ENCODE measurements at places on chromosomes 12 and 14.

DNA sequence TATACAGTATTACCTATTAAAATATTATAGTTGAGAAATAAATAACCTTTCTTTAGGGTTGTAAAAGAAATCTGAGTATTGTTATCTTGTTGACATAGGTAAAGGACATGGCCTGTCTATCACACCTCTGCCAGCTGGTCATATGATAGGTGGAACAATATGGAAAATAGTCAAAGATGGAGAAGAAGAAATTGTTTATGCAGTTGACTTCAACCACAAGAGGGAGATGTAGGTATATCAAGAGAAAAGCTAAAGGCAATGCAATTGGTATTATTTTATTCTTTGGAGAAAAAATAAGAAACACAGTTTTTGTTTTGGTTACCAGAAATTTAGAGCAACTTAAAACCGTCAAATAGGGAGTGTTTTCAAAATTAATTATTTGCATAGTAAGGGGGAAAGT, 13.5 kb downstream of the CPSF2 start:
- peak; percentile 10 for DNase-seq

GRCh38 chr12:27142101-27142721, 59.8 kb upstream of the C12orf71 start:
- peak; percentile 64 for DNase-seq

DNA sequence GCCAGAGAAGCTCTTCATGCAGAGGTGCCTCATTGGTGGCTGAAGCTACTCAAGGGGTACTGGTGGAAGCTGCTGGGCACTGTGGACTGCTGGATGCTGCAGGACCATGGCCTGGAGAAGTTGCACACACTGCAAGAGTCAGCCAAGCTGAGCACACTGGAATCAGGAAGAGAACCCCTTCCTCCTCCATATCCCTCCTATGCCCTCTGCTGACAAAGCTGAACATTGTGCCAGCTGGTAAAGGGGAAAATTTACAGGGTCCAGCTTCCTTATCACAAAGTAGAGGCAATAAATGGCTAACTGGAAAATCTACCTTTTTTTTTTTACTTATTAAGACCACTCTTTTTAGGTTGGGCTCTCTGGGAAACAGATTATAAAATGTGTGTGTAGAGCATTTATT, 6.5 kb downstream of the CCDC175 start:
- DNase-seq: no peak

GRCh38 chr12:63093711-63094110, 57.3 kb downstream of the AVPR1A start:
- DNase-seq: no peak

GRCh38 chr12:122096591-122097149, 18.1 kb downstream of the MLXIP start:
- DNase-seq: no peak

GRCh38 chr14:71632440-71632946, 299.7 kb upstream of the RGS6 start:
- DNase-seq: no peak

GRCh38 chr14:100645196-100645981, 58.2 kb upstream of the BEGAIN start:
- DNase-seq: peak; percentile 62

- DNase-seq: no peak
Observed at GRCh38 chr14:69345402-69345801, 52.7 kb downstream of the ERH start.

GRCh38 chr12:109720152-109720856, 6.7 kb downstream of the FAM222A start:
- DNase-seq: no peak

GRCh38 chr12:107610021-107610859, 75.4 kb upstream of the PWP1 start:
- peak; percentile 14 for DNase-seq

DNA sequence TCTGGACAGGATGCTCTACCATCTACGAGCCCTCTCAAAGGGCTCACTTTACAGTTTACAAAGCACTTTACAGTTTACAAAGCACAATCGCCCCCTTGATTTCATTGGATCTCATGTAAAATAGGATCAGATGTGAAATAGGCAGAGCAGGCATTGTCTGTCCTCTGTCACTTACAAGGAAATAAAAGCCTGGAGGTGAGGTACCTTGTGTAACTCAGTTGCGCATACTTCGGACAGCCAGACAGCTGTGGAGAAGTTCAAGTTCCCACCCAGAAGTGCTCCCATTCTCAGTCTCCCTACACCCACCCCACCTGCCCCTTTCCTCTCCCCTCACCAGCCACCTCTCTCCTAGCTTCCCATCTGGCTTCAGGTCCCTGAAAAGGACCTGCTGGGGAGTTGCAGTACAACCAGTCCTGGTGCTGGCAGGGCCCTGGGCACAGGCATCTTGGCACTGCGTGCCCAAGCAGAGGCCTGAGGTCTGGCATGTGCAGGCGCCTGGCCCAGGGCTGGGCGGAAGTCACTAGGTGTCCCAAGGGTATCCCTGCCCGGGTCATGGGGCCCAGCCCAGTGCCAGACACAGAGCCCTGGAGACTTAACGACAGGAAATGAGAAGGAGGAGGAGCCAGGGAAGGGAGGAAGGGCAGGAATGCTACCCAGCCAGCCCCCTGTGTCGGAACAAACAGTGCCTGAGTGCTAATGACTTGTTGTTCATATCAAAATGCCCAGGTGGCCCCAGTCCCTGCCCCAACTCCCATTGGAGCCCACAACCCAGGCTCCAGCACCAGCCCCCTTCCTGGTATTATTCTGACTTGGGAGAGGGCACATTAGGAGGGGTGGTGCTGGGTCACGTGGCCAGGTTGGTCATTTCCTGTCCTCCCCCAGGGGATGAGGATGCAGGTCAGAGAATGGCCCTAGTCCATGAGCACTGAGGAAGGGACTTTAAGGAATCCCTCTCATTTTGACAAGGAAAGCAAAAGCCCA, 5.4 kb downstream of the RAPGEF3 start:
- DNase-seq: no peak

DNA sequence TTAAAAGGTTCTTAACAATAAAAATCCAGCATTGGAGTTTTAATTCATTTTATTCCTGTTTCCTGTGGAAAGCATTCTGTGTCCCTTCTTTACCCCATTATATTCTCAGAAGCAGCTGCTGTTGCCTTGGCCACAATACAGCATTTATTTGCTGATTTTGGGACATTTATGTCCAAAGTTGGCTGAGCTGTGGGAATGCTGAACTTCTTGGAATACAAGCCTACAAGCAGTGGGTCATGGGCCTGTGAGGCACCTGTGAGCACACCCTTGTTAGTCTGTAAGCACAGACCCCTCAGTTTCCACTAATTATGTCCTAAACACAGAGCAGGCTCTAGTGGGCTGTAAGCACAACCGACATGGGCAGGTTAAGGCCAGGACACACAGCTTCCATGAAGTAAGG, 122.2 kb upstream of the IGF1 start:
- DNase-seq: no peak

DNA sequence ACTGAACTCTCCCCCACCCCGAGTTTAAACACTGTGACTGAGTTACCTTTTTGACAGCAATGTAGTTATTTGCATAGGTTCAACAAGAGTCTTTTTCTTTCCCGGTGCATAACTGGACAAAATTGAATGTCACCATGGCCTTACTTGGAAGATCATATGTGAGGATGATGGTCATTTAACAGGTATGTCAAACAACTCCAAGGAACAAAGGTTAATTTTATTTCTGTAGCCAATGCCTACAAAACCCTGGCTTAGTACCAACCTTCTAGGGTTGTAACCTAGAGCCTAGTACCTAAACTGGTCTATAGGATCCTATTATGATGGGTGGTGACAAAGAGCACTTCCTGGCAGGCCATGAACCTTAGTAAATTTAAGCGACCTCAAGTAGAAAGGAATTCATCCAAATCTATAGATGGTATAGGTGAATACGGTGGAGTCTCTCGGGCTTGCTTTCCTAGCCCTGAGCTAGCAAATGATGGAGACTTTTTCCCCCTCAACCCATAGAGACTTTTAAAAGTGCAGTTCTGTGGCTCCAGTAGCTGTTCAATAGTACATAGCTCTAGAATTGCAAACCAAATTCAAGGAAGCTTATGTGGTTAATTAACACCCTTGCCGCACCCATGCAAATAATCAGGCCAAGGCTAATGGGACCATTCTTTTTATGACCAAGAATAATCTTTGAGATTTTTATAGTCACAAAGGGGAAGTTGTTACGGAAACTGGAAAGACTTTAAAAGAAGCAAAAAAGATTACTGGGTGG, 89.0 kb downstream of the SLC38A1 start:
- peak; percentile 20 for DNase-seq

Data from germinal center (tissue), 1 donor.